ENCODE measurements at places on chromosomes 1 and 21. TPM values are rescaled to one million over a fixed set of nuclear protein-coding genes. Genes with fewer than 3 reads are reported as not detected.

DNA sequence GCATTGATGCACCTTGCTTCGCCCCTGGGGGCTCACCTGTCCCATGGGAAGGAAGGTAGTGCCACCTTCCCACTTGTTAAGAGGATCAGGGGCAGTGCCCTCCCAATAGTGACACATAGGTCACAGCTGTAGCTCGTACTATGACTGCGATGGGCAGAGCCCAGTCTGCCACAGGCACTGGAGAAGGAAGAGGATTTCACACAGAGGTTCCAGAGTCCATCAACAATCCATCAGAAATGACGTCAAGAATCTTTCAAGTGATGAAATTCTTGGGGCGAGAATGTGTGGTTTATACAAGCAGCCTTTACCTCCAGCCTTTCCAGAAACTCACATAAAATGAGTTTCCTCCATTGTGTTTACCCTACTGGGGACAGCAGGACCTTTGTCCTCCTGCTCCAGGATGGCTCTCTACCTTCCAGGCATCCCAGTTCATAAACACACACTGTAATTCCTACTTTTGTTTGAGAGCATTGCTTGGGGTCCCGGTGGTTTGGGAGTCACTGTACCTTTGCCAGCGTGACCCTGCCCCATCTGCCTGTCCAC is 260.6 kb upstream of the VAMP3 start:
- no peak for DNase-seq

GRCh38 chr1:246506367-246506673 is 759 bp downstream of the SMYD3 start:
- DNase-seq: no peak

DNA sequence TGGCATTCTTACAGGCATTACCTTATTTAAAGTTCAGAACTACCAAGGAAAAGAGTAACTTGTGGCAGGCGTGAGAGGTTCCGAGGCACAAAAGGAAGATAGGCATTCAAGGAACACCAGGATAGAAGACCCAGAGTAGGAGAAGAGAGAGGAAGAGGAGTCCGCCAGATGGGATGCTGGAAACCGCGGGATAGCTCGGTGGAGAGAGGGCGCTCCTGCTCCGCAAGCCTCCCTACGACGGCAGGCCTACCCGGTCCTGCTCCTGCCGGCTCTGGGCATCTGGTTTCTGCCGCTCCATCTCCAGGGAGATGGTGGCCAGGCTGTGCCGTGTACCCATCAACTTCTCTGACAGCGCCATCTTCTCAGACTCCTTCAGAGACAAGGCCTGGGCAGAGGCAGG is 5.4 kb upstream of the NBPF1 start:
- DNase-seq: no peak

DNA sequence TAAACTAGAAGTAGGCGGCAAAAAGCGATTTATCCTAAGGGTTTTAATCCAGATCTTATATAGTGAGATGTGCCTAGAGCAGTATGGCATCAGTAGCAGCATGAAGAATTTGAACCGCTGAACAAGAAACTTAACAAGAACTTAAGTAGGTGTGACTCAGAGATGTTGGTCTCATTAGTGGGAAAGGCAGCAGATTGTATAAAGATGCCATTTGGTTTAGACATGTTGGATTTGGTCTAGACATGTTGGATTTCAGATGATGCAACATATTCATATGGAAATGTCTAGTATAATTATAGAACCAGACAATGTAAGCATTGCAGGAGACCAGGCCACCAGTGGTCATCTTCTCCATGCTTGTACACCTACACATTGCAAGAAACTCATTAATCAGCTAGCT is 42.1 kb upstream of the ZP4 start:
- DNase-seq: peak; percentile 0

The AMPD1 gene
- polyA plus RNA-seq: not detected

The MMP23B gene
- 9.1 TPM for polyA plus RNA-seq

DNA sequence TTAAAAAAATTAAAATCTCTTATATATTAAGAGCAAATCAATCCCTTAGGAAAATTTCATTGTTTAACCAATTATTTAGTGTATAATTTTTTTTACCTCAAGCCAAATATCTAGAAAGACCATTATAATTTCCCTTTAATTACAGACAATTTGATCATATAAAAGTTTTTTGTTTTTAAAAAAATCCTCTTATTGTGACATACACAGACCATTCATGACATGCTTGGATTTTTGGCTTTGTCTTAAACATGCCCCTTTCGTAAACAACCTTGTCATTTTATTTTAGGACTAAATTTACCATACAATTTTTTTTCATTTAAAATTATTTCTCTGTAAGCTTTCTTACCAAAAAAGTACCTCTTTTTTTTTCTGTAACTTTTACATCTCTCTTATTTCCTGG is 14.2 kb upstream of the CYP4B1 start:
- DNase-seq: no peak

- no peak for DNase-seq
Measured at GRCh38 chr1:229075217-229075616, 195.7 kb upstream of the RAB4A start.

GRCh38 chr1:63612971-63613370 is 19.8 kb downstream of the PGM1 start:
- DNase-seq: no peak

DNA sequence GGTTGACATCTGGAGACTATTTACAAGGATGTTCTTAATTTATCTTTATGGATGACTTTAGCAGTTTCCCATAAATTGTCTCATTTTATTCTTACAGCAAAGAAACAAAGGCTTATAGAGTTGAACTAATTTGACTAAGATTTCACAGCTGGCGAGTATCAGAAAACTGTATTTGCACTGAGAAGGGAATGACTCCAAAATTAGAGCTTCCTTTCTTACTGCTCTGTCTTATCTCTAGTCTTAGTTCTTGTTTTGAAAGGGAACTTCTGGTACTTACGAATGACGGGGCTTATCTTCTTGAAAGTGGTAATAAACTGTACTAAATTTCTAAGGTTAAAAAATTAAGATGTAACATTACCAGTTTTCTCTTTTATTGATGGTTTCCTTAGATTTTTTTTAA is 13.6 kb downstream of the CNST start:
- DNase-seq: no peak

DNA sequence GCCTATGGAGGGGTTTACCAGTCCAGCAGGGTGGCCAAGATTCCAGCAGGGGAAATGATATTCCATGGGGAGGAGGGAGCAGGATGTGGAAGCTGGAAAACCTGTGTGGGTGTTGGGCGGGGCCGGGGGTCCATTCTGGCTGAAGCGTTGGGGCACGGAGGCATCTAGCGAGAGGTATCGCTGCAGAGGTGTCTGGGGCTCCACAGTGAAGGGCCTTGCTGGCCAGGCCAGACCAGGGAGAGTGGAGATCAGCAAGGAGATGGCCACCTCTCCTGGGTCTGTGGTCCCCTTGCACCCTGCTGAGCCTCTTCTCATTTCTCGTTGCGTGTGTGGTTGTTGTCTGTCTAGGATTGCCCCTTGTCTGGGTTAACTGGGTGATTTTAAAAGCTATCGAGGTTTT is 6.2 kb downstream of the COQ8A start:
- DNase-seq: no peak

DNA sequence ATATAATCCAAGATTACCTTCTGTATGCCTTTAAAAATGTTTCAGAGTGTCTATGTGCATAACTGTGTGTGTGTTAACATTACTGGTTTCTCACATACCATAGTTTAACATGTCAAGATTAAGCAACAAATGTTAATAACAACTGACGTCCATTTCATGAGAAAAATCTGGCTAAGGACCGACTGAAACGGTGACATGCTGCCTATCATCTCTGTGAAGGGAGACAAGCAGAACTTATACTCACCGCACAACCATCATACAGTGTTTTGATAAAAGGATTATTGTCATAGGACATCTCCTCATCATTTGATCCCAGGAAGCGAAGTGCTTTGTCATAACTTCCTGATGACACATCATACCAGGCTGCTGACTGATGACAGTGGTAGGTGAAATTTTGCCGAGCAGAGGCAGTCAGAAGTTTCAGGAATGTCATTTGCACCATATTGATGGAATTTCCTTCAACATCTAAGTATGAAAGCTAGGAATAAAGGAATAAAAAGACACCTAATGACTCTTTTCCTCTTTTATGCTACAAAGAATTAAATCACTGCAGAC is 228.8 kb downstream of the COL11A1 start:
- peak; percentile 86 for DNase-seq

GRCh38 chr1:35345439-35345981 is 77.0 kb downstream of the ZMYM4 start:
- DNase-seq: peak; percentile 40

Measured in IMR-90 (cell line).